ENCODE measurements at places on chromosomes 1 and 21.
A peak's percentile ranks its signal among the peaks of the same experiment; 100 is the strongest.

DNA sequence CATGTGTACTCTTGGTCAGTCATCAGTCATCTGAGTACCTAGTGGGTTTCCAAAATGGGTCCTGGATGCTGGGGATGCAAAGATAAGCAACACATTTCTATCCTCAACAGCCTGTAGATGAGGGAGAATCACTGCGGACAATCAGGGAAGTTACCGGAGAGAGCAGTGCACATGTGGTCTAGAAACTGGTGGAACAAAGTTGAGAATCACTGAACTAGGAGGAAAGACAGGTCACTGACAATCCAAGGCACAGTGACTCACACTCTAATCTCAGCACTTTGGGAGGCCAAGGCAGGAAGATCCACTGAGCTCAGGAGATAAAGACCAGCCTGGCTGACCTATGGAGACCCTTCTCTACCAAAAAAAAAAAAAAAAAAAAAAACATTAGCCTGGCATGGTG lies 31.4 kb upstream of the LGALS8 start:
- no peaks in the 10 kb centered on the region for H3K36me3 ChIP-seq
- no peaks in the 10 kb centered on the region for H3K4me1 ChIP-seq
- H3K27me3 ChIP-seq = no peaks in the 10 kb centered on the region
- H3K27ac ChIP-seq = no peak overlapping the region

DNA sequence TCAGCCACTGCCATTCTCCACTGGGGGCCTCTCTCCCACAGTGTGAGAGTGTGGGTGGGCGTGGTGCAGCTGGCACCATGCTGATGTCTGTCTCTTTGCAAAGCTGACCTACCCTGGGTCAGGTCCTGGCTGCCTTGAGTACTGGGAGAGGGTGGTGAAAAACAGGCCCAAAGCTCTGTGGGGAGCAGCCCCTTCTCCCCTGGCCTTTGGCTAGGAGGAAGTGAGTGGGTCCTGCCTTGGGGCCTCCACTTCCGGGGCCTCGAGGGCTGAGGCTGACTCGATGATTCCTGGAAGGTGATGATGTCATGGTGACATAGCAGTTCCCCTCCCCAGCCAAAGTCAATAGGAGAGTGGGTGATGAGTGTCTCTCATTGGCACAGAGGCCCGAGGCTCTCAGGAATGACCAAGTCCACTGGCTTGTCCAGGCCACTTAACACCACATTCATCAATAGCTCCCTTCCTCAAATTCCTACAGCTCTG lies 53.0 kb downstream of the IER5 start:
- no peak for DNase-seq
- no peak overlapping the region for H3K27ac ChIP-seq
- no peaks in the 10 kb centered on the region for H3K36me3 ChIP-seq
- H3K4me1 ChIP-seq = peaks cover 16% of the 10 kb centered on the region
- H3K27me3 ChIP-seq = no peaks in the 10 kb centered on the region
- no peak overlapping the region for H3K4me3 ChIP-seq

DNA sequence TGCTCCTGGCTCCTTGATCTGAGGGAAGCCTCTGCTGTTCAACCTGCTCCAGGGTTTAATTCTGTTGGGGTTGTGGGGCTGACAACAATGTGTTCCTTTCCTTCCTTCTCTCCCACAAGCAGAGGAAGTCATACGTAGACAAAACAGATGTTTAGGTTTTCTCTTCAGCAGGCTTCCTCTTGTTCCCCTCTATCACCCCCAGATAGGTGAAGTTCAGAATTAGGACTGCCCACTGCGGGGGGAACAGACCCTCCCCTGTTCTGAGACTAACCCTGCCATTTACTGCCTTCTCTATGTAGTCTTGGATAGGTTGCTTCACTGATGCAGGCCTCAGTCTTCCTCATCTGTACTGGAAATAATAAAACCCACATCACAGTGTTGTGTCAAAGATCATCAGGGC lies 30.0 kb upstream of the NRDC start:
- H3K4me3 ChIP-seq = no peak overlapping the region

DNA sequence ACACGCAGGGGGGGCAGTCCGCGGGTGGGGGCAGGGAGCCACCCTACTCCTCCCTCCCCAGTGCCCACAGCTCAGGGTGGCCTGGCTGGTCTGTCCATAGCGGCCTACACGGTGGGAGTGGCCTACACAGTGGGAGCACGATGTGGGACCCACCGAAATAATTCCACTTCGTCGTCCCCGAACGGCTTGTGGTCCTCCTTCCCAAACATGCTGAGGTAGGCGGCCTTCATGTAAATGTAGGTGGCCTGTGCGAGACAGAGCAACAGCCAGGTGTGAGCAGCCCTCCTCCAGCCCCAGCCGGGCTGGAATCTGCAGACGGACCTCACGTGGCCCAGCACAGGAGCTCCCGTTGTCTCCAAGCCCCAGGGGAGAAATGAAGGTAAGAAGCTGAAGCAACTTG lies 34.4 kb downstream of the TTC39A start:
- no peak overlapping the region for H3K27ac ChIP-seq
- H3K4me3 ChIP-seq = no peak overlapping the region
- H3K4me1 ChIP-seq = no peaks in the 10 kb centered on the region
- H3K27me3 ChIP-seq = no peaks in the 10 kb centered on the region
- H3K36me3 ChIP-seq = no peaks in the 10 kb centered on the region
- no peak for DNase-seq

- H3K4me3 ChIP-seq = peak overlapping the region; percentile 26
- peaks cover 51% of the 10 kb centered on the region for H3K4me1 ChIP-seq
- DNase-seq = peak; percentile 35
- H3K36me3 ChIP-seq = no peaks in the 10 kb centered on the region
Observed at GRCh38 chr1:101128846-101129245, 103.3 kb upstream of the DPH5 start.

- H3K36me3 ChIP-seq = no peaks in the 10 kb centered on the region
- DNase-seq = no peak
- H3K4me3 ChIP-seq = no peak overlapping the region
- no peaks in the 10 kb centered on the region for H3K4me1 ChIP-seq
- H3K27me3 ChIP-seq = no peaks in the 10 kb centered on the region
Observed at GRCh38 chr1:17750333-17750732, 4.8 kb upstream of the ACTL8 start.

- H3K4me3 ChIP-seq = no peak overlapping the region
- no peak for DNase-seq
- H3K27me3 ChIP-seq = no peaks in the 10 kb centered on the region
- H3K4me1 ChIP-seq = peaks cover 14% of the 10 kb centered on the region
- no peaks in the 10 kb centered on the region for H3K36me3 ChIP-seq
Observed at GRCh38 chr1:228474507-228474906, 12.7 kb upstream of the RNF187 start.
